ENCODE measurements at places on chromosomes 6 and 20. TPM values are rescaled to one million over a fixed set of nuclear protein-coding genes. Genes with fewer than 3 reads are reported as not detected.

GNMT gene
- not detected for total RNA-seq

MKKS gene
- 11.8 TPM for total RNA-seq

ARMH2 gene
- total RNA-seq, result not detected

MAP1LC3A gene
- total RNA-seq, result 27.2 TPM

TINAG gene
- 0.24 TPM for total RNA-seq

UNC5CL gene
- not detected for total RNA-seq

SAMD3 gene
- total RNA-seq, result 9.1 TPM
